ENCODE measurements at places on chromosomes 11 and 22.

DNA sequence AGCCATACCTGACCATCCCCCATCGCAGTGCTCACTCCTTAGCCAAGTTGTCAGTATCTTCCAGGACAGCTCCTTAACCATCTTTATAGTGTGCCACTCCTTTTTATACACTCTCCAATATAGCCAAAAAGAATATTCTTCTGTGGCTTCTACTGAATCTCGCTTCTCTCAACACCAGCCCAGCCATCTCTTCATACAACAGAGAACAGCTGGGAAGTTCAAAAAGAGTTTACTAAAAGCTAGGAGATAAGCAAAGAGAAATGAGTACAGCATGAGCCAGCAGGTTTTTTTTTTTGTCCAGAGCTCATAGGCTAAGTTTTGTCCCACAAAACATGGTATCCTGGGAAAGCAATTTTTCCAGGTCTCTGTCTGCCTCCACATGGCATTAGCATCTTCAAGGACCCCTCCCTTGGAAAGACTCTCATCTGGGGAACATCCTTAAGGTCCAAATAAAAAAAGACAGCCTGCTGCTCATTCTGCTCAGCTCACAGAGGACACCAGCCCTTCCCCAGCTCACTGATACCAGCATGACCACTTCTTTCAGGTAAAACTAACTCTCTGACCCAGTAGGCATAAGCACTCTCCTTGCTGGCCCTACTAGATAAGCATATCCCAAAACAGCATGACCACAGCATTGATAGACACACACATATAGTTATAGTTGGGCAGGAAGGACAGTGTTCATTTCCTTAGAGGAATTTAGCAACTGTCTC is 48.8 kb upstream of the YWHAH start:
- no peak for DNase-seq

DNA sequence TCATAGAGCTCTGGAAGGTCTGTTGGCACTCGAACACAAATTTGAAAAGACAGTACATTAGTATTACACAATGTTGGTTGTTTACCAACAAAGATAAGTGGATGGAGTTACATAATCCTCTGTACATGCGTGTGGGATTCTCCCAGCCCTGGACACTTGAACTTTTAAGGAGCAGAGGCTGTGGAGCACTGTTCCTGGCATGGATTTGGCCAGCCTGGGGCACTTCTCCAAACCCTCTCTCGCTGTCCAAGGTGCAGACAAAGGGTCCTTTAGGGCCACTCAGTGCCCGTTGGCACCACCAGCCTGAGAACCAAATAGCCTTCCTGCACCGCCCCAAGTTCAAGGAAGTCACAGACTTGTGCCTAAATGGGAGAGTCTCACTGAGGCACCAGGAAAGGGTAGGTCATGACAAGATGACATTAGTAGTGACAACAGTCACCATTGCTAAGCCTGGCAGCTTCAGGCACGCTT is 1.6 kb upstream of the ANO1 start:
- no peak for DNase-seq

- no peak for DNase-seq
Measured at GRCh38 chr22:39266398-39267030, 21.7 kb upstream of the PDGFB start.

DNA sequence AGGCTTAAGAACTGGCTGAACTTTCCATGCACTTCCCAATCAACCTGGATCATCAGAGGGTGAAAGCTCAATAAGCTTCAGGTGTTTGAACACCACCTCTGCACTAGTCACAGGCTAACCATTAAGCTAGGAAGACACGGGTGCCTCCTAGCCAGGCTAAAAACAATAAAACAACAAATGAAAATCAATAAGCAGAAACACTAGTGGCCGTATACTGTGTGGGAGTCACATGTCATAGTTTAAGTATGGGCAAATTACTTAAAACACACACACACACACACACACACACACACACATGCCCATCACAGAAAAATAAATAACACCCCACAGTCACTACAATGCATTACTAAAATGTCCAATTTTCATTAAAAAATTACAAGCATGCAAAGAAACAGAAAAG is 85.2 kb downstream of the APOL5 start:
- no peak for DNase-seq

DNA sequence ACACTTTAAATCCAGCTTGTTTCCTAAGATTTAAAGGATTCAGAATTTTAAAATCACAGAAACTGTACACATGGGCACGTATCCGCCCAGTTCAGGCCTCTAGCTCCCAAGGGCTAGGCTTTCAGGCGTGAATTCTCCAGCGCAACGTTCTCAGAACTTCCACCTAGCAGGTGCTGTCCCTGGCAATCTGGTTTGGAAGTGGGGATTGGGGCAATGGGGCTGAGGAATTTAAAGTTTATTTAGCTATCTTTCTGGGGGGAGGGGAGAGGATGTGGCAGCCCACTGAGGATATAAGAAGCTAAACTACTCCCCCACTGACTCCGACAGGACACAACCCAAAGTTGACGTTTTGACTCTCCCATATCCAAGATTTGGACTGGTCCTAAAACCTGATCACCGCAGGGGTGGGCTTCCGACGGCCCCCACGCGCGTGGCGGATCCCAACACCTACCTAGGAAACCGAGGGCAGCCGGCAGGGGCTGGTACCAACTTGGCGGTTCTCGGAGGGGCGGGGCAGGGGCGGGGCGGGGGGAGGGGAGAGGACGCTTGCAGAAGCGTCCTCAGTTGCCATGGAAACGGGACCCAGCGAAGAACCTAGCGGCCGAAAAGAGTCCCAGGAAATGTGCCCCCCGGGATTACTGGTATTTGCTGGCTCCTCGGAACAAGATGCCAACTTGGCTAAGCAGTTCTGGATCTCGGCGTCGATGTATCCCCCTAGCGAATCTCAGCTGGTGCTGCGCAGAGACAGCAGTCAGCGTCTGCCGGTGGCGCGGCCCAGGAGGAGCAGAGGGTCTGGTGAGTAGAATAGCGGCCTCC is at the start of gene HOATZ:
HOATZ (plus strand) TSS at position 563 of the 816 bp plus-strand sequence; CDS start at position 570, 7 bp downstream.
- DNase-seq, result no peak

DNA sequence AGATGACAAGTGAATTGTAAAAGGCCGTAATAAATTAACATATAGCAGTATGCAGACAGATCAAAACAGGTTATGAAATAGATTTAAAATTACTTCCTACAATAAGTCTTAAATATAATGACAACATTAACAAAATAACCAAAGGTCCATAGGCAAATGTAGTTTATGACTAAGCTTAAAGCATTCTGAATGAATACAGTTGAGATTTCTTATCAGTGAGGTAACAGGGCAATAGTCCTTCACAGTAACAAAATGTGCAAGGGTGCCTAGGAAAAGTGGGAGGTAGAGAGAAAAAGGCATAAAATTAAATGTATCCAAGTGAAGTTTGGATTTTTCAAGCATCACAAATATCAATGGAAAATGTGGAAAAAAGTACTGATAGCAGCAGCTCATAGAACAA is 20.9 kb upstream of the P4HA3 start:
- DNase-seq, result no peak

- peak; percentile 28 for DNase-seq
Measured at GRCh38 chr11:62015615-62016014, 48.2 kb upstream of the FTH1 start.

- DNase-seq, result no peak
Measured at GRCh38 chr11:66868082-66868725, 11.3 kb downstream of the LRFN4 start.

- no peak for DNase-seq
Measured at GRCh38 chr11:70549386-70549785, 151.1 kb downstream of the CTTN start.
